ENCODE measurements at places on chromosomes 12 and 14. TPM values are rescaled to one million over a fixed set of nuclear protein-coding genes. Genes with fewer than 3 reads are reported as not detected.

Gene PTGER2
- total RNA-seq, result 10.3 TPM

Gene AICDA
- total RNA-seq, result not detected

Gene ACRBP
- total RNA-seq, result 0.74 TPM

Gene SMCO2
- total RNA-seq, result not detected

Gene FITM1
- not detected for total RNA-seq

Gene B4GALNT3
- 13.3 TPM for total RNA-seq

- no peak for DNase-seq
Observed at GRCh38 chr14:70622111-70622712, 19.5 kb upstream of the TTC9 start.

DNA sequence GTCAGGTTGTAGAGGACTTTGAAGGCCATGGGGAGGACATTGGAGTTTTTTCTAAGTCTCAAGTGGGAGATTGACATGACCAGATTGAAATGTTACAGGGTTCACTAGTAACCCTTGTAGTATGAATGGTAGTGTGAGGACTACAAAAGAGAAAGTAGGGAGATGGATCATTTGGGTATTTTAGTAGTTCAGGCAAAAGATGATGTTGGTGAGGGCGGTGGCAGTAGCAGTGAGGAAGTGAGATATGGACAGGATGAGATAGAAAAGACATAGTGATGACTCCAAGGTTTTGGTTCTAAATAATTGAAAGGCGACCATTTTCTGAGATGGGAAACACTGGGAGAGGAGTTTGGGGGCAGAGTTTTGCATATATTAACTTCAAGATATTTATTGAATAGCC, 94.2 kb upstream of the CNTN1 start:
- DNase-seq, result no peak

DNA sequence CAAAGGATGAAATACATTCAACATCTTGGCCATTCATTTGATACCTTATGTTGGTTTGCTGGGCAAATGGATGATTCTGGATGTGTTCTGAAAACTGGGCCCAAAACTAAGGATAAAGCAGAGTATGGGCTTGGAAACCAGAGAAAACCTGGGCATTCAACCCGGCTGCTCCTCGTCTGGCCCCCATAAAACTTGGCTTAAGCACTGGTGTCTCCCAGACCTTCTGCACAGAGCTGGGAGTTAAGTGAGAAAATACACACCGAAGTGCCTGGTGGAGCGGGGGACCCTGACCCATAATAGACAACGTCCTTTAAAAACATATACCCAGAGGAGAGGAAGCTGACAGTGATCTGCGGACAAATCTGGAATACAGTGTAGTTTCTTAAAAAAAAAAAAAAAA, 112.5 kb downstream of the FOXN3 start:
- no peak for DNase-seq
